ENCODE measurements at places on chromosomes 1 and 21.

- DNase-seq = no peak
These were observed 32.6 kb downstream of the PIGM start for GRCh38 chr1:159999204-159999603.

DNA sequence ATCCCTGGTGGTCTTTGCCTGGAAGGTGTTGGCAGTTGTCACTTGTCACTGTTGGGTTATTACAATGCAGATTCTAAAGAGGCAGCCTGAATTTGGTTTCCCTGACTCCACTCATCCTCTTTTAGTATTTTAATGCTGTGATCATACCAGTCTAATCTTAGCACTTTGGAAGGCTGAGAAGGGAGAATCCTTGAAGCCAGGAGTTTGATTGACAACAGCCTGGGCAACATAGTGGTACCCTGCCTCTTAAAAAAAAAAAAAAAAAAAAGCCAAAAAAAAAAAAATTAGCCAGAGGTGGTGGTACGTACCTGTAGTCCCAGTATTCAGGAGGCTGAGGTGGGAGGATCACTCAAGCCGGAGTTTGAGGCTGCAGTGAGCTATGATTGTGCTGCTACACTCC is 7.7 kb downstream of the GIPC2 start:
- no peak for DNase-seq

DNA sequence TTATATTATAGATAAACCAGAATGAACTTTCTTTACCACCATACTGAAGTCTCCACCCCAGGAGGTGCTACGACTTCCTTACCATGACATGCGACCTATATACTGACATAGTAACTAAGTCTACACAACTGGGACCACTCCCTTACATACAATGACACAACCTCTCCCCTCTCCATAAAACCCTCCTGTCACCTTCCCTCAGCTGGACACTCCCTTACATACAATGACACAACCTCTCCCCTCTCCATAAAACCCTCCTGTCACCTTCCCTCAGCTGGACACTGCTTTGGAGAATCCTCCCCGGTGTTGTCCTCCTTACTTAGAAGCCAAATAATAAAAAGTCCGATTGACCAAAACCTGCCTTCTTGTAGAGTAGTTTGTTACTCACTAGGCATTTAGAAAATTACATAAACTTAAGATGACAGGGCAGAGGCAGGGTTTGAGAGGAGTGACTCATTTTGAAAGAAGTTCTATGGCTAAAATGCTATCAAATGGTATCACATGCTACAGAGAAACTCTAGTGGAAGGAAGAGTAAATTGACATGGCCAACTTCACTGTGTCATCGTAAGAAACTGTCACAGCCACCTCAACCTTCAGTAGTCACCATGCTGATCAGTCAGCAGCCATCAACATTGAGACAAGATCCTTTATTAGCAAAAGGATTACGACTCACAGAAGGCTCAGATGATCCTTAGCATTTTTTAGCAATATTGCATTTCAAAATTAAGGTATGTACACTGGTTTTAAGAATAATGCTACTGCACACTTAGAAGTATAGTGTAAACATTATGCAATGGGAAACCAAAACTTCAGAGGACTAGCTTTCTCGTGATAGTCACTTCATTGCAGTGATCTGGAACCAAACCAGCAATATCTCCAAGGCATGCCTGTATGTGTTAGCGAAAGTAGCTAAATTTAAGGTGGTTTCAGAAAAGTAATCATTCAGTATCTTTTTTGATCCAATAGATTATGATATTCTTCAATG is 56.4 kb downstream of the AHCTF1 start:
- DNase-seq = no peak

DNA sequence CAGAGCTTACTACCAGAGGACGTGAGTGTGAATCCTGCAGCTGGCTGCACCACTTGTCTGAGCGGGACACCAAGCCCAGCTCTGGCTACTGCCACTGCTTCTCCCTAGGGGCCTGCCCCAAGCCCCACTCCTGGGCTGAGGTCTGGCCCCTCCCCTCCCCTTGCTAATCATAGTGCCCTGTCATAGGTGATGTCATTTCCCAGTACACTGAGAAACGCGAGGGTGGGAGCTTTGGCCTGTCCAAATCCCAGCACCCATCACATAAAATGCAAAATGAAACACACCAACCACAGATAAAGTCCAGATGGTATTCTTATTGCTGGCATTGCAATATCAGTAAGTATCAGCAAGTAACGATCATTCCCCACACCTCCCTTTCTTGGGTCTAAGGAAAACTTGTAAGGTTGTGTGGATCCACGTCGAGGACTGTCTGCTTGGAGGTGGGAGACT is 77.7 kb downstream of the TOMM20 start:
- DNase-seq = no peak

- no peak for DNase-seq
These were observed 2.5 kb upstream of the TAF13 start for GRCh38 chr1:109078317-109078716.

Measured in activated naive CD4-positive, alpha-beta T cell treated with anti-CD3 and anti-CD28 coated beads, Interleukin-2, amount 50 U/mL, for 72 hours (primary cell).